Muscle of leg (tissue), 16 donors: ENCODE measurements at places on chromosomes 4 and X. TPM values are rescaled to one million over a fixed set of nuclear protein-coding genes. Genes with fewer than 3 reads are reported as not detected.

MAGEC1 gene
- polyA plus RNA-seq, result not detected

FGFRL1 gene
- 137 TPM for polyA plus RNA-seq

RASL11B gene
- 12.2 TPM for polyA plus RNA-seq

PPP2R2C gene
- 0.16 TPM for polyA plus RNA-seq

FUNDC1 gene
- polyA plus RNA-seq, result 13.0 TPM

CD38 gene
- 1.4 TPM for polyA plus RNA-seq

RAB40AL gene
- not detected for polyA plus RNA-seq

CCNA2 gene
- polyA plus RNA-seq, result 20.7 TPM

ITGB1BP2 gene
- polyA plus RNA-seq, result 127 TPM

DOK7 gene
- polyA plus RNA-seq, result 21.9 TPM

PI4K2B gene
- 9.1 TPM for polyA plus RNA-seq

TAPT1 gene
- polyA plus RNA-seq, result 35.2 TPM

RPL10 gene
- polyA plus RNA-seq, result 6,553 TPM

TLR3 gene
- polyA plus RNA-seq, result 1.1 TPM

PPARGC1A gene
- 7.2 TPM for polyA plus RNA-seq

USP38 gene
- polyA plus RNA-seq, result 16.1 TPM

ADH7 gene
- not detected for polyA plus RNA-seq

SMIM10 gene
- polyA plus RNA-seq, result 16.4 TPM

ATOH1 gene
- polyA plus RNA-seq, result 0.80 TPM

PNMA6F gene
- not detected for polyA plus RNA-seq

NAP1L3 gene
- 6.8 TPM for polyA plus RNA-seq

GSX2 gene
- polyA plus RNA-seq, result not detected
